ENCODE measurements at places on chromosomes 6 and 20.
A peak's percentile ranks its signal among the peaks of the same experiment; 100 is the strongest.

DNA sequence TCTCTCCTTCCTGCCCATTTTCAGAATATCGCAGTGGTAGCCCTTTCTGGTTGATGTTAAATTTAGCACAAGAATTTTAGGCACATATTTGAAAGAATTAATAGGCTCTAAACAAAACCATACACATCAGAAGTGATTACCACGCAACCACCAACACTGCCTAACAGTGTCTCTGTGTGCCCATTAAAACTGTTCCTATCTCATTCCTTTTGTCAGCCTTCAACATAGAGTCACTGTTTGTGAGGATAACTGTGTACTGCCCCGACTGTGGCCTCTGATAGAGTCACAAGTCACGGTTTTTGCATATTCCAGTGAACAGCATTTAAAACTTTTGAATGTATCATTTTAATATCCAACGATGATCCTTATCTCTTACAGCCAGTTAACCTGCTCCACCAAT lies 116.8 kb upstream of the TNFAIP3 start:
- no peak overlapping the region for H3K4me3 ChIP-seq
- no peak overlapping the region for H3K27ac ChIP-seq
- no peak for DNase-seq
- H3K4me1 ChIP-seq, result no peaks in the 10 kb centered on the region
- H3K36me3 ChIP-seq, result no peaks in the 10 kb centered on the region

- no peaks in the 10 kb centered on the region for H3K27me3 ChIP-seq
- H3K4me3 ChIP-seq, result no peak overlapping the region
- peaks cover 5% of the 10 kb centered on the region for H3K4me1 ChIP-seq
- no peak overlapping the region for H3K27ac ChIP-seq
- H3K36me3 ChIP-seq, result no peaks in the 10 kb centered on the region
These were observed 1.9 kb upstream of the SFT2D1 start for GRCh38 chr6:166344240-166344639.

GRCh38 chr6:44332585-44332984 lies 9.9 kb upstream of the SPATS1 start:
- H3K27me3 ChIP-seq, result peaks cover 4% of the 10 kb centered on the region
- H3K27ac ChIP-seq, result no peak overlapping the region
- no peaks in the 10 kb centered on the region for H3K36me3 ChIP-seq
- H3K4me1 ChIP-seq, result peaks cover 5% of the 10 kb centered on the region
- no peak overlapping the region for H3K4me3 ChIP-seq

GRCh38 chr6:153698637-153699036 lies 340.4 kb upstream of the OPRM1 start:
- no peaks in the 10 kb centered on the region for H3K27me3 ChIP-seq
- H3K4me1 ChIP-seq, result no peaks in the 10 kb centered on the region
- no peak for DNase-seq

DNA sequence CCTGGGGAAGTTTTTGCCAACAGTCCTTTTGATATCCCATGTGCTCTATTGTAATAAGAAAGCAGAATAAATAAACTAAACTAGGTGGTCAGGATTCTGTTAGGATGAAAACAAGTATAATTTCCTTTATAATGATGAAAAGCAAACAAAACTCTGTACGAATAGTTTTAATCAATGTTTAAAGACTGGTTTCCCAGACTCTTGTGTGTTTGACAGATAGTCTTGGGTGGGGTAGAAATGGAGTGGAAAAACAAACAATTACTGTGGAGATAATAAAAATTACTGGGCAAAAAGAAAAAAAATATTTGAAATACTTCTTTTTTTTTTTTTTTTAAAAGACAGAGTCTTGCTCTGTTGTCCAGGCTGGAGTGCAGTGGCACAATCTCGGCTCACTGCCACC lies 152.1 kb upstream of the FLRT3 start:
- H3K4me1 ChIP-seq, result no peaks in the 10 kb centered on the region
- H3K27ac ChIP-seq, result no peak overlapping the region
- no peak for DNase-seq

DNA sequence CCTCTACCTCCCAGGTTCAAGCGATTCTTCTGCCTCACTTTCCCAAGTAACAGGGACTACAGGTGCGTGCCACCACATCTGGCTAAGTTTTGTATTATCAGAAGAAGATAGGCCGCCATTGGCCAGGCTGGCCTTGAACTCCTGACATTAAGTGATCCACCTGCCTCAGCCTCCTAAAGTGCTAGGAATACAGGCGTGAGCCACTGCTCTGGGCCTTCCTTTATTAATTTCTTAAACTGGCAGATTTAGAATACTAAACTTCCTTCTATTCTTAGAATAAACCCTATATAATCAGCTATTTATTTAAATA lies 86.6 kb downstream of the HFE start:
- no peak for DNase-seq
- H3K36me3 ChIP-seq, result no peaks in the 10 kb centered on the region
- H3K27ac ChIP-seq, result peak overlapping the region; percentile 65
- H3K4me1 ChIP-seq, result peaks cover 31% of the 10 kb centered on the region

- no peak overlapping the region for H3K27ac ChIP-seq
- H3K27me3 ChIP-seq, result no peaks in the 10 kb centered on the region
These were observed 119.0 kb downstream of the ISM1 start for GRCh38 chr20:13340088-13340487.

DNA sequence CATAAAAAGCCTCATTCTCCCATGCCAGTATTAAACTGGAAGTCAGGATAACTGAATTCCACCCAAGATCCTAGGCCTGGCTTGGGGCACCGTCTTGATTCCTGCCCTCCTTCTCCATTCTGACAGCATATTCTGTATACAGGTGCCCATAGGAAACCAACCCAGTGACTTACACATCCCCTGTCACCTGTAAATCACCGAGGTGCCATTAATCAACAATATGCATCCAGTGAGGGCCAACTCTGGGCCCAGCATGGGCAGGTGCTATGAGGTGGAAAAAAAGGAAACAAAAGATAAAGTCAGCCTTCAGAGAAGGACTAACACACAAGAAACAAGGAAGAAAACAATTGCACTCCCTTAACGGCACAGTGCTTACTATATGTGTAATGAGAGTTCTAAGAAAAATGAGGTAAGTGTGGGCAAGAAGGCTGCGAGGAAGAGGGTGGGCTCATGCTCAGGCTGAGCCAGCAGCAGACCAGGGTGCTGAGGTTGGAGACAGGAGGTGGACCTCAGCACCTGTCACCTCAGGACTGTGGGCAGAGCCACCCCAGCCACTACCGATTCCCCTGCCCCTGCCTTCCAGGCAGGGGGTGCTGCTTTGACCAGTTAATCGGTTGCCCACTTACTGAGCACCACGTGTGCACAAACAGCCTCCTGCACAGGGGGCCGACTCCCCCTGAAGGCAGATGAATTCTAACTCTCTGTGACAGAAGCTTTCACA lies 105.9 kb downstream of the TRERF1 start:
- no peaks in the 10 kb centered on the region for H3K36me3 ChIP-seq
- no peak overlapping the region for H3K27ac ChIP-seq
- H3K4me1 ChIP-seq, result no peaks in the 10 kb centered on the region

GRCh38 chr6:138692058-138692977 lies 81.3 kb upstream of the CCDC28A start:
- DNase-seq, result peak; percentile 71
- H3K27me3 ChIP-seq, result no peaks in the 10 kb centered on the region
- H3K4me1 ChIP-seq, result no peaks in the 10 kb centered on the region
- peak overlapping the region; percentile 93 for H3K27ac ChIP-seq
- peak overlapping the region; percentile 97 for H3K4me3 ChIP-seq

GRCh38 chr6:123997223-123997622 lies 193.6 kb downstream of the NKAIN2 start:
- no peak for DNase-seq
- no peaks in the 10 kb centered on the region for H3K27me3 ChIP-seq
- H3K4me3 ChIP-seq, result no peak overlapping the region
- no peaks in the 10 kb centered on the region for H3K36me3 ChIP-seq
- no peak overlapping the region for H3K27ac ChIP-seq

GRCh38 chr6:169075915-169076654 lies 177.6 kb downstream of the THBS2 start:
- H3K36me3 ChIP-seq, result no peaks in the 10 kb centered on the region
- DNase-seq, result no peak
- no peaks in the 10 kb centered on the region for H3K27me3 ChIP-seq
- H3K27ac ChIP-seq, result no peak overlapping the region

GRCh38 chr6:170287371-170287876 lies 3.5 kb downstream of the DLL1 start:
- peaks cover 23% of the 10 kb centered on the region for H3K4me1 ChIP-seq
- peaks cover 39% of the 10 kb centered on the region for H3K27me3 ChIP-seq
- no peaks in the 10 kb centered on the region for H3K36me3 ChIP-seq
- no peak overlapping the region for H3K4me3 ChIP-seq

DNA sequence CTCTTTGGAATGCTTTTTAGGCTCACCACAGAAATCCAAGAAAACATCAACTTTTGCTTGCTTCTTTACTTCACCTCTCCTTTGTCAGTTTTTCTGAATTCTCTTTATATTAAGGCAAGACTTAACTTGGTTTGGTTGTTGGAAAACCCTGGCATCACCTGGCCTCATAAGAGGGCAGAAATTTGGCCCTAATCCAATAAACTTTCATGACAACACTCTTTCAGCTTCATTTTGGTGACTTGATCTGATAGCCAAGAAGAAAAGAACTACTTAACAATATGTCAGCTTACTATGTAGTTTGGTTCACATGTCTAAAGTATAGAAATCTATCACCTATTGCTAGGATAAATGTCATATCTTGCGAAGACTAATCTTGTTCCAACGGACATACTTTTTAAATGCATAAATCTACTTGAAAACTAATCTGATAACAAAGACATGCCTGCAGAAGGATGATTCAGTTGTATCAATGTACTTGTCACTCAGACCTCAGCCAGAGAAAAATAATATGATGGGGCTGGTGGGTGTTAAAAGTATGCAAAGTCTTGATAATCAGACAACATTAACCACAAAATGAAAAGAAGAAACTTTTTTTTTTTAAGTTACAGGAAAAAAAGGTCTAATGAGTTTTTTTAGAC lies 19.3 kb upstream of the HBS1L start:
- H3K36me3 ChIP-seq, result no peaks in the 10 kb centered on the region
- no peak for DNase-seq
- H3K27ac ChIP-seq, result no peak overlapping the region
- H3K4me1 ChIP-seq, result no peaks in the 10 kb centered on the region
- H3K27me3 ChIP-seq, result no peaks in the 10 kb centered on the region
- H3K4me3 ChIP-seq, result no peak overlapping the region

DNA sequence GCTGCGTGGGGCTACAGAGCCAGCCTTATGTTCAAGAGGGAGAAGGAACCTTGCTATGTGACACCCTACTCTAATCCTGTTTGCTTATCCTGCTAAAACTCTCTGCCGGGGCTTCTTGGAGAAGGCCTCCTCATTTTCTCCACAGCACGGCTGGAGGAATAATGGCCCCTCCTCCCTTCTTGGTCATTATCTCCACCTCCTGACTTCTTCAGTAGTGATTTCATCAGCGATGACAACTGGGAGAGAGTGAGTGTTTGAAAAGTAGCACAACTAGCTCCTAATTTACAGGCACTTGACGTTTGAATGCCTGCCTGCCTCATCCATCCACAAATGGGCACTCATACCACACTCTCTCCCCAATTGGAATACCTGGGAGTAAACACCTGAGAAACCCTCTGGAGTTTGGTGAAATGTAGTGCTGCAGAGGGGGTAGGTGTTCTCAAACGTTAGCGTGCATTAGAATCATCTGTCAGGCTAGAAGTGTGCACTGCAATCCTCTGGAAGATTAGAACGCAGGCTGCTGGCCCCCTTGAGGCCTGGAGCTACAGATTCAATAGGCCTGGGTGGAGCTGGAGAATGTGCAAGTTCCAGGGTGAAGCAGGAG lies 148.5 kb downstream of the FOXC1 start:
- H3K27me3 ChIP-seq, result no peaks in the 10 kb centered on the region
- DNase-seq, result no peak
- H3K36me3 ChIP-seq, result no peaks in the 10 kb centered on the region

- H3K4me1 ChIP-seq, result no peaks in the 10 kb centered on the region
- H3K27me3 ChIP-seq, result no peaks in the 10 kb centered on the region
- H3K36me3 ChIP-seq, result no peaks in the 10 kb centered on the region
- H3K27ac ChIP-seq, result no peak overlapping the region
- H3K4me3 ChIP-seq, result no peak overlapping the region
These were observed 802.1 kb upstream of the FLRT3 start for GRCh38 chr20:15139522-15139921.

DNA sequence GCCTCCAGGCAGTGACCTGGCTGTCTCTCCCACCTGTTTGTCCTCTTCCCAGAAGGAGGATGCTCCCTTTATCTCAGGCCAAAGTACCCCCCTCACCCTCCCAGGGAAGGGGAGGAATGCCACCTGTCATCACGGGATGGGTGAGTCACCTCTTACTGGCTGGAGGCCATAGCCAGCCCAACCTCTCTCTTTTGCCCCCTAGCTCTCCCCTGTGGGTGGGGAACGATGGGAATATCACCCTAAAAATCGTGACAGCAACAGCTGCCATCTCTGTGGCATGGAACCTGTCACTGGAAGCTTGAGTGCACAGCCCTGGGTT lies 137.5 kb upstream of the PTPN1 start:
- H3K4me3 ChIP-seq, result no peak overlapping the region
- no peaks in the 10 kb centered on the region for H3K27me3 ChIP-seq
- no peaks in the 10 kb centered on the region for H3K36me3 ChIP-seq
- H3K27ac ChIP-seq, result no peak overlapping the region

- DNase-seq, result no peak
- H3K4me3 ChIP-seq, result no peak overlapping the region
- H3K27me3 ChIP-seq, result no peaks in the 10 kb centered on the region
These were observed 46.3 kb downstream of the TULP4 start for GRCh38 chr6:158358450-158359077.

GRCh38 chr6:133399426-133399825 lies 158.3 kb downstream of the EYA4 start:
- DNase-seq, result no peak
- H3K27ac ChIP-seq, result no peak overlapping the region
- H3K36me3 ChIP-seq, result no peaks in the 10 kb centered on the region
- H3K27me3 ChIP-seq, result no peaks in the 10 kb centered on the region
- no peak overlapping the region for H3K4me3 ChIP-seq

GRCh38 chr20:49432550-49432949 lies 49.9 kb downstream of the KCNB1 start:
- H3K27ac ChIP-seq, result no peak overlapping the region
- H3K36me3 ChIP-seq, result no peaks in the 10 kb centered on the region
- H3K4me3 ChIP-seq, result no peak overlapping the region
- no peak for DNase-seq

GRCh38 chr6:127886603-127887002 lies 14.3 kb downstream of the THEMIS start:
- no peaks in the 10 kb centered on the region for H3K27me3 ChIP-seq
- DNase-seq, result no peak
- no peak overlapping the region for H3K27ac ChIP-seq
- H3K36me3 ChIP-seq, result no peaks in the 10 kb centered on the region
- no peak overlapping the region for H3K4me3 ChIP-seq

DNA sequence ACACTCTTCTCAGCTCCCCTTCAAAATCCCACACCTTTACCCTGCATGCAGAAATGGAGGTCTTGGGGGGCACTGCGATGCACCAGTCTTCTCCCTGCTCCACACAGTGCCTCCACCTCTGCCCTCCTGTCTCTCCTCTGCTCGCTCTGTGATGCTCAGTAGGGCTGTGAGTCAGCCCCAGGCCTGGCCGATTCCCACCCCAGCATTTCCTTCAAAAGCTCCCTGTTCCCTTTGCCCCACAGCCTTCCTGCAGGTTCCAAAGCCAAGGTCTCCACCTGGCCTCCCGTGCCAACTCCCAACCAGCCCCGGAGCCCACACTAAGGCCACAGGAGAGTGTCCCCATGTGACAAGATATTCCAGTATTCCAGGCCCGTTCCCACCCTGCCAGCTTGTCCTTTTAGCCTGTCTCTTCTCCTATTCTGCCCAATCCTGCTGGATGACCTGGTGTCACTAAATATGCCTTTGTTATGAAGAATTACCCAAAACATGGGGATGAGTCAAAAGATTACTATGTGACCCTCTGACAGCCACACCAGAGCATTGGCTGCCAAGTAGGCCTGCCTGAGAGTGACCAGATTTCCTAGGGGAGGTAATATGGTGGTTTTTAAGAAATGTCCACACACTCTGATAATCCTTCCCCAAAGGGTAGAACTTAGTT lies 118.9 kb upstream of the NXT1 start:
- no peak overlapping the region for H3K4me3 ChIP-seq
- no peaks in the 10 kb centered on the region for H3K4me1 ChIP-seq
- H3K27ac ChIP-seq, result no peak overlapping the region
- DNase-seq, result no peak
- H3K27me3 ChIP-seq, result peaks cover 10% of the 10 kb centered on the region
- H3K36me3 ChIP-seq, result no peaks in the 10 kb centered on the region

All from A673 (cell line).